ENCODE measurements at places on chromosomes 1 and 21.
A peak's percentile ranks its signal among the peaks of the same experiment; 100 is the strongest.

GRCh38 chr1:117976381-117976780 lies 46.8 kb downstream of the WDR3 start:
- DNase-seq, result no peak

DNA sequence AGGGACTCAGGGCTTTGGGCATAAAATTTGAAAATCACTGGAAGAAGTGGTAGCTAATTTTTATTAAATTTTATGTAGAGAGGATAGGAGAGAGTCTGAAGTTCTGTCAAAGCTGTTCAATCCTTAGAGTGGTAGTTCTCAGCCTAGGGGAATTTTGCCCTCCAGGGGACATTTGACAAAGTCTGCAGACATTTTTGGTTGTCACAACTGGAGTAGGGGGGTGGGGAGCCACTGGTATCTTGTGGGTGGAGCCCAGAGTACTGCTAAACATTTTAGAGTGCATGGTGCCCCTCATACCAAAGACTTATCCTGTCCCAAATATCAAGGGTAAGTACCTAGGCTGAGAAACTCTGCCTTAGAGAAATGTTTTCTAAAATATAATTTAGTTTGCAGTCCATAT lies 30.2 kb downstream of the RASAL2 start:
- DNase-seq, result no peak

DNA sequence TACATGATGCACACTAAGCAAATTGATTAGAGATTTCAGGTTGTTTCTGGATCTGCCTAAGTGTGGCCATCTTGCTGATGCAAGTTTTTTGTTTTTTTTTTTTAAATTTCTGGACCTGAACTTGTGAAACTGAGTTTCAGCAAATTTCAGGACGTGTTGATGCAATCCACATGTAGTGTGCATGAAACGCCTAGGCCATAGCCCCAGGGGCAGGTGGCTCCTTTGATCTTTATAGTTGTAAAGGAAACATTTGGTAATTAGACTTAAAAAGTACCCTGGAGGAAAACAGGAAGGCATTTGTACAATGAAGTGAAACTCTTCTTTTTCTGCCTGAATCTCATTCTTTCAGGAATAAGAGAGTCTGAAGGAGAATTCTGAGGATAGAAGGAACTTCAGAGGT lies 162.2 kb upstream of the LHX8 start:
- no peak for DNase-seq

- DNase-seq, result no peak
These were observed 20.9 kb downstream of the PDXK start for GRCh38 chr21:43739621-43740435.

GRCh38 chr1:221718381-221719277 lies 23.3 kb downstream of the DUSP10 start:
- no peak for DNase-seq

- no peak for DNase-seq
These were observed 537.0 kb downstream of the NEGR1 start for GRCh38 chr1:71745326-71745725.

GRCh38 chr1:10866321-10867093 lies 70.1 kb upstream of the CASZ1 start:
- no peak for DNase-seq

DNA sequence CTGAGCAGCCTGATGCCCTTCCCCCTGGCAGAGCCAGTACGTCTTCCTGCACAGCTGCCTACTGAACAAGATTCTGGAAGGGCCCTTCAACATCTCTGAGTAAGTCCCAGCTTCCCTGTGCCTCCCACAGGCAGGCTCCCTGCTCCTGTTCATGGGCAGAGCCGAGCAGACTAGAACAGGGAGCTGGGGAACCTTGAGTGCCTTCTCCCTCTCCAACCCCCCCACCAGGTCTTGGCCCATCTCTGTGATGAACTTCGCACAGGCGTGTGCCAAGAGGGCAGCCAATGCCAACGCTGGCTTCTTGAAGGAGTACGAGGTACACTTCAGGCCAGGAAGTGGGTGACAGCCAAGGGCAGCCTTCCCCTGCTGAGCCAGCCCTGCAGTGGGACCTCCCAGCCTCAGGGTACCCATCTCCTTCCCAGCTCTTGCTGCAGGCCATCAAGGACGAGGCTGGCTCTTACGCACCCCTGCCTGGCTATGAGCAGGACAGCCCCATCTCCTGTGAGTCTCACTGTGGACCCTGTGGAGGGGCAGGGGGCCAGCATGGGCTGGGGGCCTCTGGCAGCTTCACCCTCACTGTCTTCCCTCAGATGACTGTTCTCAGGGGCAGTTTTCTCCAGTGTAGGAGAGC lies 6.4 kb upstream of the LGR6 start:
- no peak for DNase-seq

DNA sequence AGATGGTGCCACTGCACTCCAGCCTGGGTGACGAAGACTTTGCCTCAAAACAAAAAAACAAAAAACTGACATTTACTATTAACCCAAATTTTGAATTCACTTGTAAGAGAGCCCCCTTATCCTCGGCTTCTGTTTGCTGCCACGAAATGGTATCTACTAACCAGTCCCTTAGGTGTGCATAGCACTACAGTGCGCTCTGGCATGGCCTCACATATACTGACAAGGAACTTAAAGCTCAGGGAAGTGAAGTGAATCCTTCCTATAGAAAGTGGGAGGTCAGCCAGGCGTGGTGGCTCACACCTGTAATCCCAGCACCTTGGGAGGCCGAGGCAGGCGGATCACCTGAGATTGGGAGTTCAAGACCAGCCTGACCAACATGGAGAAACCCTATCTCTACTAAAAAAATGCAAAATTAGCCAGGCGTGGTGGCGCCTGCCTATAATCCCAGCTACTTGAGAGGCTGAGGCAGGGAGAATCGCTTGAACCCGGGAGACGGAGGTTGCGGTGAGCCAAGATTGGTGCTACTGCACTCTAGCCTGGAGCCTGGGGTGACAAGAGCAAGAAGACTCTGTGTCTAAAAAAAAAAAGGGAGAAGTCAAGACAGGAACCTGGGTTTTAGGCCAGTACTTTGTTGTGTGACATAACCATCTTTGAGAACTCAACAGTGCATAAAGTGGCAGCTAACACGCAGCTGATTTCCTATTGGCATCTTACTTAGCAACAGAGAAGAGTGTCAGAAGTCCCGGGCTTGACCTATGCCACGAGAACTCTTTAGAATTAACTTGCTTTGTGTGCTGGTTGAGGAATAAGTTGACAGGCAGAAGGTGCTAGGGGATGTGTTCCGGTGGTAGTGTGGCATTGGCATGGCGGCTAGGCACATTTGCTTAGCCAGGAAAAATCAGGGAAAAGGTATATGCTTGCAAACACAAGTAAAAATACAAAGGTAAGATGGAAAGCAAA lies 16.8 kb downstream of the ERRFI1 start:
- no peak for DNase-seq

DNA sequence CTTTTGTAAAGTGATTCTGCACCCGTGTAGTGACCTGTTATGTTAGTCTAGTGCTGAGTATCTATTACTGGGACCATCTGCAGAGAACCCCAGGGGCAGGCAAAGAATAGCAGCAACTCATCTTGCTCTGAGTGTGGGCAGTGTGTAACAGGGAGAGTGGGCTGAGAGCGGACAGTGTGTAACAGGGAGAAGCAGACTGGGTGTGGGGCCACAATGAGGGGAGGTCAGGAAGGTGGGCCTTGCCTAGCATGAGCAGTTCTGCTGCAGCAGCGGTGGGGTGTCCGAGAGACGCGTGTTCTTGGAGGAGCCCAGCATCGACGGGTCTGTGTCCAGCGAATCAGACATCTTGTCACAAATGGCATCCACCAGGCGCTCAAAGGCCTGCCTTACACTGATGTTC lies 41.2 kb upstream of the NRDC start:
- no peak for DNase-seq

- no peak for DNase-seq
These were observed 30.6 kb upstream of the CACNA1E start for GRCh38 chr1:181452746-181453145.

- no peak for DNase-seq
These were observed 37.2 kb upstream of the EPHA8 start for GRCh38 chr1:22526098-22526497.

GRCh38 chr1:205286335-205286950 lies 35.1 kb downstream of the NUAK2 start:
- no peak for DNase-seq

- DNase-seq, result peak; percentile 17
These were observed 18.1 kb downstream of the PDC start for GRCh38 chr1:186442651-186443375.

DNA sequence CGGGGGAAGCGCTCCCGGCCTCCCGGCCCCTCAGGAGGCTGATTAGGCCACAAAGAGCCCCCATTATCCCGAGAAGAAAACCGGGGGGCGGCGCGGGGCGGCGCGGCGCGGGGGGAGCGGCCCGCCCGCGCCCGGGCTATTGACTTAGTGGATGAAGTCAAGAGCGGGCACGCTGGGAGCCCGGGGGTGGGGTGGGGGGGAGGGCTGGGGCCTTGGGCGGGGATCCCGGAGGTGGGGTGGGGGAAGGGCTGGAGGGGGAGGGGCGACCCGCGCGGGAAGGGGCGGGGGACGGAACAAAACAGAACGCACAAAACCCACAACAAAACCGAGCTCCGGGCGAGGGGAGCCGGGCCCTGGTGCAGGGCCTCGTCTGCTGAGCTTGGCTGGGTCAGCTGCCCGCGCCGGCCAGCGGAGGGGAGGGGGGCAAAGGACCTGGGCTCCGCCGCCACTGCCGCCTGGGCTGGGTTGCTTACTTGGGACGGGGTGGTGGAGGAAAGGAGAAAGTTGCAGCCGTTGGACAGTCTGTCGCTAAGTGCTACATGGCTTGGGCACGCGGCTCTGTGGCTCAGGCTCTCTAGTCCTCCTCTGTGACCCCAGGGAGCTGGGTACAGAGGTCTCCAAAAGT lies 16.3 kb downstream of the PAX7 start:
- DNase-seq, result no peak

- DNase-seq, result no peak
These were observed 140.5 kb downstream of the CLEC20A start for GRCh38 chr1:178356299-178356698.

- no peak for DNase-seq
These were observed 139.3 kb upstream of the KIAA0040 start for GRCh38 chr1:175331891-175332290.

GRCh38 chr1:84020151-84020550 lies 21.2 kb upstream of the TTLL7 start:
- DNase-seq, result peak; percentile 9

DNA sequence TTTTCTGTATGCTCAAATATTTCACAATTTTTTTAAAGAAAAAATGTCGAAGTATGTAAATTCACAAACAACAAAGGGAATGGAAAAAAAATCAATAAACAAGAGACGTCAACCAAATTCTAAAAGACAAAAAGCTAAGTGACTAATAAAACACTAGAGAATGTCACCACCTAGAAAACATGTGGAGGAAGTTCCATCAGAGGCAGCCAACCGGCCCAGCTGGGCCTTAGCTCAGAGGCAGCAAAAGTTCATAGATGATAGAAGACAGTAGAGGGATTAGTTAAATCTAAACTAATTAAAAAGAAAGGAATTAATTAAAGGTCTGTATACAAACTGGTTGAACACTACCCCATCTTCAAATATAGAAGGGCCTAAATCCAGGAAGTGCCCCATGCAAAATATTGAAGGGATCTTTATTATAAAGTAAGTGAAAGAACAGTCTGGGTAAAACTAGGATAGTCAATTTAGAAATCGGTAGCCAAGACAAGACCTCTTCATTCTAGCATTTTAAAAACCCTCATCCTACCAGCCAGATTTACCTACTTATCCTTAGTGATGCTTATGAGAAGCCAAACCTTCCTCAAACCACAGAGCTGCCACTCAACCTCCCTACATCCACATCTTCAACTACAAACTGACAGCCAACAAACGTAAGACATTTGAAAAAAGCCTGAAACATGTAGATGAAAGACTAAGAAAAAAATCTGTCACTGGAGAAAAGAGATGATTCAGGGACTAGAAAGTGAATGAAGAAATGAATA lies 23.7 kb downstream of the MRPL39 start:
- DNase-seq, result no peak

- DNase-seq, result no peak
These were observed 30.3 kb upstream of the POGK start for GRCh38 chr1:166808952-166809351.

DNA sequence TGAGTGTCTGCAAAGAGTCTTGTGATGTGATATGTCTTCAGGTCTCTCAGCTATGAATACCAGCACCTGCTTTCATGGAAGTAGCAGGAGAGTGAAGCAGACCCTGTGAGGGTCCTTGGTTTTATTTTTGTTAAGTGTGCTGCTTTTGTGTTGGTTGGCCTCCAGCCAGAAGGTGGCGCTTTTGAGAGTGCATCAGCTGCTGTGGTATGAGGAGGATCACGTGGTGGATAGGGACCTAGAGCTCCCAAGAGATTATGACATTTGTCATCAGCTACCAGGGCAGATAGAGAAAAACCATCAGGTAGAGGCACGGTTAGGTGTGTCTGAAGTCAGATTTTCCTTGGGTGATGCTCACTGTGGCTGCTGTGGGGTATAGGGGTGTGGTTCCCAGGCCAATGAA lies 1232.1 kb downstream of the MRPL39 start:
- peak; percentile 1 for DNase-seq

- DNase-seq, result no peak
These were observed 357.0 kb downstream of the TTLL7 start for GRCh38 chr1:83641796-83642443.

DNA sequence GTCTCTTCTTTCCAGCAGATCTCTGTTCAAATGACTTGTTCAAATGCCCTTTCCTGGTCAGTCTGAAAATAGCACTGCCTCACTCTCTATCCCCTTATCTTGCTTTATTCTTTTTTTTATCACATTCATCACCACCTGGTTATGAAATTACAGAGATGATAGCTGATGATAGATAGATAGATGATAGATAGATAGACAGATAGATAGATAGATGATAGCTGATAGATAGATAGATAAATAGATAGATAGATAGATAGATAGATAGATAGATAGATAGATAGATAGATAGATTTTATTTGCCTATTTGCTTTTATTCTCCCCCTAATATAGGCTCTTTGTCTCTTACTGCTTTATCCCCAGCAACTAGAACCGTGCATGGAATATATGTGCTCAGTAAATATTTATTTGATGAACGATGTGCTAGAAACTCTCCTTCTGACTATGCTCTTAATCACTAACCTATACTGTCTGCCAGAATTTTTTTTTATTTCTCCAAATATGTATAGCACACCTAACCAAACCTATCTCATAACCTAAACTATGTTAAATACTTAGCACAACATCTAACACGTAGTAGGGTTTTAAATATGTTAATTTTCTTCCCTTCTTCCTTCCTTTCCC lies 372.8 kb upstream of the DUSP10 start:
- DNase-seq, result no peak

DNA sequence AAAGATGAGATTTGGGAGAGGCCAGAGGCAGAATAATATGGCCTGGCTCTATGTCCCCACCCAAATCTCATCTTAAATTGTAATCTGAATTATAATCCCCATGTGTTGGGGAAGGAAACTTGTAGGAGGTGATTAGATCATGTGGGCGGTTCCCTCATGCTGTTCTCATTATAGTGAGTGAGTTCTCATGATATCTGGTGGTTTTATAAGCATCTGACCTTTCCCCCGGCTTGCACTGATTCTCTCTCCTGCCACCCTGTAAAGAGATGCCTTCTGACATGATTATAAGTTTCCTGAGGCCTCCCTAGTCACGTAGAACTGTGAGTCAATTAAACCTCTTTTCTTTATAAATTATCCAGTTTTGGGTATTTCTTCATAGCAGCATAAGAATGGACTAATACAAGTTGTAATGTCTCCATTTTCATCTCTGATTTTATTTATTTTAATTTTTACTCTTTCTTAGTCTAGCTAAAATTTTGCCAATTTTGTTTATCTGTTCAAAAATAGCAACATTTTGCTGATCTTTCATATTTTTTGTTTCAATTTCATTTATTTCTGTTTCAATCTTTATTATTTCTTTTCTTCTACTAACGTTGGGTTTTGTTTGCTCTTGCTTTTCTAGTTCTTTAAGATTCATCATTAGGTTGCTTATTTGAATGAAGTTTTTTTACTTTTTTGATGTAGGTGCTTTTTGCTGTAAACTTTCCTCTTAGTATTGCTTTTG lies 67.0 kb upstream of the ZRANB2 start:
- DNase-seq, result no peak

Data from NCI-H345 (cell line).